ENCODE measurements at places on chromosomes 7 and 10.

- DNase-seq, result no peak
These were observed 5.9 kb upstream of the BMS1 start for GRCh38 chr10:42776681-42777080.

- DNase-seq, result no peak
These were observed 161.5 kb upstream of the SH2B2 start for GRCh38 chr7:102125127-102125596.

DNA sequence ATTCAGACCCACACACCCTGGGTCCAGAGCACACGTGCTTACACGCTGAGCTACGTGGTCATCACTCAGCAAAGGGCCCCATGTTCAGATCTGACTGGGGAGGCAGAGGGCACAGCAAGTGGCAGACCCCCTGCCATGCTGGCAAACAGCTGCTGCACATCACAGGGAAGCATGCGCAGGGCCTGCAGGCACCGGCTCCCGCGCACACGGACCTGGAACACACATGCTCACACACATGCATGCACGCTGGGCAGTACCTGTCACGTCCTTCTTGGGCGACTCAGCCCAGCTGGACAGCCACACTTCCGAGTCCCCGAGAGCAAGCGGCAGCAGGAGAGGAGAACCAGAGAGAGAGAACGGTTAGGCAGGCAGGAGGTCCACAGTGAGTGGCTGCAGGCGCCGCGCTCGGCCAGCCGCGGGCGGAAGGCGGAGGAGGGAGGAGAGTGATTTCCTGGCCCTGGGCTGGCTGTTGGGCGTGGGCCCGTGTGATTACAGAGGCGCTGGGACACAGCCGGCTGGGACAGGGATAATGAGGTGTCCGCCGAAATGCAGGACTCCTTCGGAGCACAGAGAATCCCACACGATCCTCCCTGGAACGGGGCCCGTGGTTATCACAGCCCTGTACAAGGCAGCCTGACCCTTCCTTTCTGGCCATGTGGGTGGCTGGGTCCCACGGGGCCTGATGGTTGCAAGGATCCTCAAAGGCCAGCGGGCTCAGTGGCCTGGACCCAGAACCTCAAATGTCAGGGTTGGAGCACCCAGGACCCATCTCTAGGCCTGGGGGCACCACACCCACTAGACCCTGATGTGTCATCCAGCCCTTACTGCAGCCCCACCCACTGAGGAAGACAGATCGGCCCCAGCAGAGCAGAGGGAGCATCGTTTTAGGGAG lies 175.1 kb downstream of the NEURL1 start:
- DNase-seq, result no peak

DNA sequence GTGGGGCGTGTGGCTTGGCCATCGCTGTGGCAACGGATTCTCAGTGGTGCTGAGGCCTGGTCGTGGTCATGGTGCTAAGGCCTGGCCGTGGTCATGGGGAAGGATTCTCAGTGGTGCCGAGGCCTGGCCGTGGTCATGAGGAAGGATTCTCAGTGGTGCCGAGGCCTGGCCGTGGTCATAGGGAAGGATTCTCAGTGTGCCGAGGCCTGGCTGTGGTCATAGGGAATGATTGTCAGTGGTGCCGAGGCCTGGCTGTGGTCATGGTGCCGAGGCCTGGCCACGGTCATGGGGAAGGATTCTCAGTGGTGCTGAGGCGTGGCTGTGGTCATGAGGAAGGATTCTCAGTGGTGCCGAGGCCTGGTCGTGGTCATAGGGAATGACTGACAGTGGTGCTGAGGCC lies 327.9 kb downstream of the ADARB2 start:
- no peak for DNase-seq

DNA sequence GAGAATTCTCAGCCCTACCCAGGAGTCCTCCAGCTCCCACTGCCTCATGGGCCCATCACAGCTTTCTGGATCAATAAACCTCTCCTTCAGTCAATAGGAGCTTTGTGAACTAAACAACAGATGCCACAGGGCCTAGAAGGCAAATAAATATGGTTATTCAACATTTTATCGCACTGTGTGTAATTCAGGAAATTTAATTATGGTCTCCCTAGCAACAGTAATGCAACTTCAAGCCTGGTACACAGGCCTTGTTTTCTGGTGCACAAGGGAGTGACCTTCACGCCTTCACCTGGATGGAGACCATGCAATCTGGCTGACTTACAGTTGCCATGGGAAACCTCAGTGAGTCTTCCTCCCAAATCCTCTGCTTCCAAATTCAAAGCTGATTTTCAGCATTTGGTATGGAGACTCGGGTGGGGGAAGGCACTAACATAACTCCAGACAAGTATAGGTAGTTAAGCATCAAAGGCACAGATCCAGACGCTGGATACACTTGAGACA lies 441.0 kb upstream of the NPVF start:
- DNase-seq, result no peak

GRCh38 chr7:128358233-128358632 lies 3.3 kb downstream of the PRRT4 start:
- DNase-seq, result no peak

DNA sequence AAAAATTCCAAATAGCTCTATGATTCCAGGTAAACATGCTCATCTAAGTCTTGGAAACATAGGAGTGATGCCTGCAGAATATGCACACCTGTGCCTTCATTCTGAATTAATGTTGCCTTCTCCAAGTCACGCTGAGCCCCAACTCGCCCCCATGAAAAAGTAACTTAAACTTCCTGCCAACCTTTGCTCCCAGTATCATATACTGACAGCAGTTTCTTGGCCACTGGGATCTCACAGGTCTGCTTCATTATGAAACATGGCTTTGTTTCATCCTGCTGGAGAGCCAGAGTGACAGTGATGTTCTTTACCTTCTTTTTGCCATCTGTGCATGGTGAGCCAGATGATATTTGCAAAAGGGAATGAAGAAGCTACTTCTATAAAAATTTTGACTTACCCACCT lies 34.9 kb downstream of the ABLIM1 start:
- no peak for DNase-seq

GRCh38 chr10:88097092-88097516 lies 233.7 kb downstream of the PTEN start:
- no peak for DNase-seq

DNA sequence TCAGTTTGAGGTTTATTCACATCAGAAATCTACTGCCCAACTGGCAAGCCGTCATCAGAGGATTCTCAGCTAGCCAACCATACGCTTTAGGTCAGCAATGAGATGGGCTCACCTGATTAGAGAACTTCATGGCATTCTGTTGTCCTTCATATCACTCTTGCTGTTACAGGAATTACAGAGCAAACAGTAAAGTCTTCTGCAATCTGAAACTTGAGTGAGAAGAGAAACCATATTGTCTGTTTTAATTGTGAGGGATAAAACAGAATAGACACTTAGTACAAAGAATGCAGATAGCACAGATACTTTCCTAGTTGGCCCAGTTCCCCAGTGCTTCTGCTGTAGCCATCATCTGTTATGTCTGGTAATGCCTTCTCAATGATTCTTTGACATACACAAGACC lies 366.6 kb downstream of the EXOC4 start:
- no peak for DNase-seq

GRCh38 chr7:34309584-34309983 lies 348.4 kb upstream of the NPSR1 start:
- no peak for DNase-seq
